Lower lobe of right lung (tissue), 2 donors: ENCODE measurements at places on chromosomes 2 and 18. TPM values are rescaled to one million over a fixed set of nuclear protein-coding genes. Genes with fewer than 3 reads are reported as not detected.

DNA sequence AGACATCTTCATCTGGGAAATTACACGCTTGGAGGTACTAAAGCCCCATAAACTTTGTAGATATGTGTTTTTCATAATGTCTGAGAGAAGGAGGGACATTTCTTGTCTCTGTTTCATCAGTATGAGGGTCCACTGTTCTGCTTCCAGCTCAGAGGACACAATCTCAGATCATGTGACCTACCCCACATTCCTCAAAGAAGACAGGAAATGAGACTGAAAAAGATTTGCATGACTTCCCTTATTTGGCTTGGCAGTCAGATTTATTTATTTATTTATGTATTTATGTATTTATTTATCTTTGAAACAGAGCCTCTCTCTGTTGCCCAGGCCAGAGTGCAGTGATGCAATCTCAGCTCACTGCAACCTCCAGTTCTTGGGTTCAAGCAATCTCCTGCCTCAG, 463.7 kb upstream of the RGPD4 start:
- H3K36me3 ChIP-seq = no peaks in the 10 kb centered on the region
- no peak for DNase-seq
- no peaks in the 10 kb centered on the region for H3K27me3 ChIP-seq
- no peaks in the 10 kb centered on the region for H3K4me1 ChIP-seq

GRCh38 chr2:157376041-157376440, 50.4 kb upstream of the ERMN start:
- no peaks in the 10 kb centered on the region for H3K4me1 ChIP-seq
- no peaks in the 10 kb centered on the region for H3K36me3 ChIP-seq
- H3K4me3 ChIP-seq = no peak overlapping the region
- DNase-seq = no peak

The GAL3ST2 gene
- total RNA-seq = not detected

DNA sequence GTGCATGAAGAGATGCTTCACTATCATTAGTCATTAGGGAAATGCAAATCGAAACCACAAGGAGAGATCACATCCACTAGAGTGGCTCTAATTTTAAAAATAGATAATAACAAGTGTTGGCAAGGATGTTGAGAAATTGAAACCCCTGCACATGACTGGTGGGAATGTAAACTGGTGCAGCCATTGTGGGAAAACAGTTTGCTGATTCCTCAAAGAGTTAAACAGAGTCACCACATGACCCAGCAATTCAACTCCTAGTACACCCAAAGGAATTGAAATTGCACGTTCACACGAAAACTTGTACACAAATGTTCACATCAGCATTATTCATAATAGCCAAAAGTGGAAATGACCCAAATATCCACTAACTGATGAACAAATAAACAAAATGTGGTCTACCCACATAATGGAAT, 179.5 kb downstream of the BCL2 start:
- H3K27ac ChIP-seq = no peak overlapping the region
- DNase-seq = no peak
- H3K4me3 ChIP-seq = no peak overlapping the region
- peaks cover 37% of the 10 kb centered on the region for H3K4me1 ChIP-seq
- H3K36me3 ChIP-seq = no peaks in the 10 kb centered on the region

DNA sequence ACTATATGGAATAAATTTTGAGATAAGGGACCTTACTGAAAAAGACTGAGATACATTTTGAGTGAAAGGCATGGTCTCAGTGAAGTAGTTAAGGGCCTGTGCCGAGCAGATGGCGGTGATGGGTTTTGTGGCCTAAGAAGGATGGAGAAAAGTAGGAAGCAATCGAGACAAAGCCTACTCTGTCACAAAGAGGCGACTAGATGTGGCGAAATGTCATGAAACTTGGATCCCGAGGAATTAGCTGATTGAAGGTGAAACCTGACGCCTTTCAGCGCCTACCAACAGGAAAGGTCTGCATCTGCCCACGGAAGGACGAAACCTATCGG, 558 bp upstream of the CEP192 start:
- DNase-seq = no peak
- peak overlapping the region; percentile 97 for H3K4me3 ChIP-seq
- H3K27ac ChIP-seq = peak overlapping the region; percentile 93
- H3K4me1 ChIP-seq = peaks cover 18% of the 10 kb centered on the region
- no peaks in the 10 kb centered on the region for H3K27me3 ChIP-seq
- peaks cover 12% of the 10 kb centered on the region for H3K36me3 ChIP-seq

GRCh38 chr2:136408795-136409194, 290.8 kb upstream of the CXCR4 start:
- DNase-seq = no peak
- H3K4me1 ChIP-seq = no peaks in the 10 kb centered on the region
- peaks cover 14% of the 10 kb centered on the region for H3K27me3 ChIP-seq
- H3K36me3 ChIP-seq = no peaks in the 10 kb centered on the region
- H3K27ac ChIP-seq = no peak overlapping the region

DNA sequence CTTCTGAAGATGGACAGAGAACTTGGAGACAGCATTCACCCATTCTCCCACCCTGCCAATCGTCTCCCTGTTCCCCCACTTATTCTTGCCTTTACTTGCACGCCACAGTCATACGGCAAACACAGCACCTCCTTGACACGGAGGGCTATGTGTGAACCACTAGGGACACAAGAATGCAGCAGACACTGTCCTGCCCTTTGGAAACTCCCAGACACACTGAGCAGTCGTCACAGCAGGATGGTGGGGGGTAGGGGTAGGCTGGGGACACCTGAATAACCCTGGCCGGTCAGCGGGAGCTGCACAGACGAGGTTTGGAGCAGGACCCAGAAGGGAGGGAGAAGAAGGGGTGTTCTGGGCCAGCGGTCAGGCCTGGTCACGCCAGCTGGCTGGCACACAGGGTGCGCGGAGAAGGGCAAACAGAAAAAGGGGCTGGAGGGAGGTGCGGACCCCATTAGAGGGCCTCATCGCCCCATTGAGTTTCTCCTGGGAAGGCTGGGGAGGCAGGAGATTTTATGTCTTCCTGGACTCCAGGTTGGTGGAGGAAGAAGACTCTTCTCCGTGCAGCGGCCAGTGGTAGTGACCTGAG, 40.0 kb upstream of the FOSL2 start:
- H3K27ac ChIP-seq = no peak overlapping the region
- peak; percentile 30 for DNase-seq
- no peaks in the 10 kb centered on the region for H3K36me3 ChIP-seq
- H3K27me3 ChIP-seq = no peaks in the 10 kb centered on the region

- H3K27ac ChIP-seq = no peak overlapping the region
- H3K4me3 ChIP-seq = no peak overlapping the region
Measured at GRCh38 chr2:222903234-222904220, 42.7 kb downstream of the ACSL3 start.

- H3K27ac ChIP-seq = no peak overlapping the region
- no peaks in the 10 kb centered on the region for H3K36me3 ChIP-seq
- DNase-seq = no peak
- H3K27me3 ChIP-seq = no peaks in the 10 kb centered on the region
Measured at GRCh38 chr2:150041722-150042425, 445.6 kb downstream of the RND3 start.

DNA sequence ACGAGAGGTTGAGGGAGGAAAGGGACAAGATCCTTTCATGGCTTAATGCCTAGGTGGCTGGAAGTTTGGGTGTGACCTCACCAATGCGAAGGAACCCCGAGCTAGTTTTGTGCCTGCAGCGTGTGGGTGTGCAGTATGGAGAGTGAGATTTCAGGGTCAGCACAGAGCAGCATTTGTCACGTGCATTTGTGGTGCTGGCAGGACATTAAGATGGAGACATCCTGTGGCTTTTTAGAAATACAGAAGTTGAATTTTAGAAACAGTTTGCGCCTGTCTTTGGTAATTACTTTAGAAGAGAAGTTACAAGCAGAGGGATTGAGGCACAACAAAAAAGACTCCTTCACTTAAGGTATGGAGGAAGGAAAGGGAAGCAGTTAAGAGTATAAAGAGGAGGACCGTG, 258.2 kb upstream of the THUMPD2 start:
- H3K4me3 ChIP-seq = no peak overlapping the region
- peaks cover 16% of the 10 kb centered on the region for H3K4me1 ChIP-seq
- peak; percentile 54 for DNase-seq
- no peaks in the 10 kb centered on the region for H3K36me3 ChIP-seq

GRCh38 chr2:205461169-205461568, 221.1 kb upstream of the NRP2 start:
- H3K27ac ChIP-seq = no peak overlapping the region
- DNase-seq = no peak
- H3K36me3 ChIP-seq = no peaks in the 10 kb centered on the region
- H3K4me1 ChIP-seq = no peaks in the 10 kb centered on the region
- no peak overlapping the region for H3K4me3 ChIP-seq

The HNMT gene
- 99.3 TPM for total RNA-seq

GRCh38 chr2:231189571-231190495, 8.6 kb upstream of the ARMC9 start:
- DNase-seq = peak; percentile 69
- H3K4me3 ChIP-seq = peak overlapping the region; percentile 50
- peak overlapping the region; percentile 90 for H3K27ac ChIP-seq
- H3K36me3 ChIP-seq = no peaks in the 10 kb centered on the region

DNA sequence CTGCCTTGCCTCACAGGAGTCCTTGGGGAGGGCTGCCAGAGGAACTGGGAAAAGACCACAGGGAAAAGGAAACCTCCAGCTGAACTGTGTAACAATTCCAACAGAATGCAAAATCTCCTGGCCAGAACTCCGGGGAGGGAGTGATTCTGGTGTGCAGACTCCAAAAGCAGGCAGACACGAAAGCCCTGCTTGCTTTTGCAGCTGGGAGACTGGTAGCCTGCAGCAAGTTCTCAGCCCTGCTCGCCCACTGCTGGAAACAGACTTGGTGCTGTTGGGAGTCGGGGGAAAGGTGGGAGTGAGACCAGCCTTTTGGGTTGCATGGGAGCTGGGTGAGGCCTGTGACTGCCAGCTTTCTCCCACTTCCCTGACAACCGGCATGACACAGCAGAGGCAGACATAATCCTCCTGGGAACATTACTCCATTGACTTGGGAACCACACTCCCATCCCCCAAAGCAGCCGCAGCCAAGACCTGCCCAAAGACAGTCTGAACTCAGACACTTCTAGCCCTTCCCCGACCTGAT, 26.0 kb upstream of the NMI start:
- no peaks in the 10 kb centered on the region for H3K4me1 ChIP-seq
- H3K4me3 ChIP-seq = peak overlapping the region; percentile 1
- H3K36me3 ChIP-seq = no peaks in the 10 kb centered on the region
- H3K27me3 ChIP-seq = no peaks in the 10 kb centered on the region

The B3GNT2 gene
- total RNA-seq = 38.0 TPM

The OBSL1 gene
- 49.4 TPM for total RNA-seq

The NGEF gene
- total RNA-seq = 1.7 TPM

The PARD6G gene
- total RNA-seq = 7.3 TPM

- H3K4me1 ChIP-seq = peaks cover 3% of the 10 kb centered on the region
- H3K27me3 ChIP-seq = no peaks in the 10 kb centered on the region
- no peak overlapping the region for H3K27ac ChIP-seq
- no peaks in the 10 kb centered on the region for H3K36me3 ChIP-seq
- no peak for DNase-seq
Measured at GRCh38 chr2:20530520-20530919, 83.6 kb downstream of the RHOB start.

DNA sequence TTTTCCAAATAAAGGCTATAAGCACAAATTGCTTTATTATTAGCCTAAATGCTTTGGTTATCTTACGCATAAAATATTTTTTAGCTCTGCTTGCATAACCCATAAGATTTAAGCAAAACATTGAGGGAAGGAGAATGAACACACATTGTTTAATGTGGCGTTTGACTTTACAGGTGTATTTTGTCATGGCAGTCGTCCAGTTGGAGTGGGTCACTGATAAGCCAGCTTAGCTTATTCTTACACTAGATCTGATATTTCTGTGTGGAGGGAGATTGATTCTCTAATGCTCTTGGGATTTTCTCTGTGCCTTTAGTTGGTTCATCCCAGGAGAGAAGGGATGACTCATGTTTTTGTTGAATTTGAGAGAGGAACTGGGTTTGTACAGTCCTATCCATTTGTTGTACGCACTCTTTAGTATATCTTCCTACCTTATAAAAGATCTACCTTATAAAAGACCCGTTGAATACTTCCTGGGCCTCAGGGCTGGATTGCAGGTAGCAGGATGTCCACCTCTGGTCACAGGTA, 47.5 kb upstream of the ACYP2 start:
- no peak overlapping the region for H3K4me3 ChIP-seq
- no peaks in the 10 kb centered on the region for H3K27me3 ChIP-seq
- H3K27ac ChIP-seq = no peak overlapping the region
- H3K4me1 ChIP-seq = no peaks in the 10 kb centered on the region
- H3K36me3 ChIP-seq = no peaks in the 10 kb centered on the region

DNA sequence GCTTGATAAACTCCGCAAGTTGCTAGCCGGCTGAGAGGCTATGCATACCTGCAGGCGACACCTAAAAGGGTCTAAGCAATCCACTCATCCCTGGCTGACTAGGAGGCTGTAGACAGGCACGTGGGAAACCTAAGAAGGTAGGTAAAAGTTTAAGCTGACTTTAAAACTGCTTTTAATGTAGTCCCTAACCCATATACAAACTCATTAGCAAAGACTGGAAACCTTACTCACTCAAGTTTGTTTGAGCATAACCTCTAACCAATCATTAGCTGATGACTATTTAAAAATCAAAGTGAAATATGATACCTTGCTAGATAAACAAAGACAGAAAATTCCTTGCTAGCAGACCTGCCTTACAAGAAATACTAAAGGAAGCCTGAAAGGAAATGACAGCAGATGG, 106.4 kb downstream of the EXOC6B start:
- H3K4me1 ChIP-seq = peaks cover 18% of the 10 kb centered on the region
- H3K27ac ChIP-seq = no peak overlapping the region
- H3K36me3 ChIP-seq = peaks cover 6% of the 10 kb centered on the region
- H3K27me3 ChIP-seq = no peaks in the 10 kb centered on the region
- DNase-seq = no peak
- no peak overlapping the region for H3K4me3 ChIP-seq

The NLRC4 gene
- 24.4 TPM for total RNA-seq

DNA sequence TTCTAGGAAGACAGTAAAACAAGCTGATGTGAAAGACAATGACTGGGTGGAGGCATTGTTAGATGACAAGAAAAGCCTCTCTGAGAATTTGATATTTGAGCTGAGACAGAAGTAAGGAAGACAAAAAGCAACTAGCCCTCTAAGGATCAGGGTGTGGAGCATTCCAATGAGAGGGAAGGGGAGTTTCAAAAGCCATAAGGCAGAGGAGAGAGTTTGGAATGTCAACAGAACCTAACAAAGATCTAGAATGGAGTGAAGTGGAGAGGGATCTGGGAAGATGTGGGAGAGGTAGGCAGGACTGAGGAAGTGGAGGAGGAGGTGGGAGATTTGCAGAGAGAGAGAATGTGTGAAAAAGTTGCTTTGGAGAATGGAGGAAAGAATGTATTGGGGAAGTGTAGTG, 17.3 kb upstream of the ASXL2 start:
- no peak overlapping the region for H3K4me3 ChIP-seq
- H3K36me3 ChIP-seq = no peaks in the 10 kb centered on the region
- DNase-seq = no peak
- no peaks in the 10 kb centered on the region for H3K4me1 ChIP-seq
- H3K27me3 ChIP-seq = no peaks in the 10 kb centered on the region
- H3K27ac ChIP-seq = no peak overlapping the region
